ENCODE measurements at places on chromosomes 12 and 14.

DNA sequence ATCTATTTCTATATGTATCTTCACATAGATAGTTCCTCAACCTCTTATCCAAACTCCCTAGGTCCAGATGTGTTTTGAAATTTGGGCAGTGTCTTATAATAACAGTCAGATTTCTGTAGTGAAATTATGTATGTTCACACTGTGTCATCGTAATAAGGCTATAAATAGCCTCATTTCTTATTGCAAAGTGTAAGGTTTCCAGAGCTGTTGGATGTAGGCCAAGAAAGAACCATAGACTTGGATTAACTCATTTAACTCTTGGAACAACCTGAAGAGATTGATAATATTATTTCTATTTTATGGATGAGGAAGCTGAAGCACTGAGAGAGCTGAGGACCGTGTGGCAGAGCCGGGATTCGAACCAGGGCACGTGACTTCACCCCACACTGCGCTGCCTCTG, 49.0 kb upstream of the PIWIL1 start:
- DNase-seq, result no peak

DNA sequence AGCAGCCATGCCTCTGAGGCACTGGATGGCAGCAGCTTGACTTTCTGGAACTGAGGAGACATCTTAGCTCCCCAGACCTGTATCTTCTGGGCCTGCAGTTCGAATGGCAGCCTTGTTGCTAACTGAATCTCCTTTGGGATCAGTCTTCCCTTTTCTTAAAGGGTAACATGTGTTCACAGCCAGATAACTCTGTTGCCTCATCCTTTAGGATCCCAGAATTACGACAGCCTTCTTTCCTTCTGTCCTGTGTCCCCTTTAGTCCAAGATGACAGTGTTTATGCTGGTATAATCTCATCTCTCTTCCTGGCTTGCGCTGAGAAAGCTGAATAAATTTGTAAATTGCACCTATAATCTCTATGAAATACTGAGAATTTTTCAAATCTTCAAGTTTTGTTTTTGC, 9.1 kb upstream of the ERC1 start:
- no peak for DNase-seq

DNA sequence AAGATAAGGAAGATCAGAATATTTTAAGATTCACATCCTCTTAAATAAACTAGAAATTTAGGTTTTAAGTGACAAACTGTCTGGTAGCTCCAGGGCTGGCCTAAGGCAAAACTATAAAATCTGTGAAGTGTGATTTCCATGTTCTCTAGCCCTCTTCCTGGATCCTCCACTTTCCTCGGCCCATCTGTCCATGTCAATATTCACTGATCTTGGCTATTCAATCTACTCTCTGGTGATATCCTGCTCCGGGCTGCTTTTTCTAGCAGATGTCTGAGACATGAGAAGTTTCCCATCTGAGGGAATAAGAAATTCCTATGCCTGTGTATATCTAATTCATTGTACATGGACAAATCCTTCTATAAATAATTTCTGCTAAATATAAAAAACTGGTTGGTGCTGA, 500.4 kb downstream of the GALC start:
- no peak for DNase-seq

GRCh38 chr12:23169696-23170013, 544.7 kb downstream of the ETNK1 start:
- DNase-seq, result no peak

- no peak for DNase-seq
These were observed 51.0 kb downstream of the EGLN3 start for GRCh38 chr14:33899723-33900341.

GRCh38 chr14:95478309-95478708, 38.1 kb downstream of the SYNE3 start:
- DNase-seq, result no peak

GRCh38 chr14:20848955-20849570, 42.1 kb upstream of the RNASE3 start:
- DNase-seq, result no peak

- peak; percentile 28 for DNase-seq
These were observed 9.1 kb upstream of the LDHB start for GRCh38 chr12:21666722-21667121.

DNA sequence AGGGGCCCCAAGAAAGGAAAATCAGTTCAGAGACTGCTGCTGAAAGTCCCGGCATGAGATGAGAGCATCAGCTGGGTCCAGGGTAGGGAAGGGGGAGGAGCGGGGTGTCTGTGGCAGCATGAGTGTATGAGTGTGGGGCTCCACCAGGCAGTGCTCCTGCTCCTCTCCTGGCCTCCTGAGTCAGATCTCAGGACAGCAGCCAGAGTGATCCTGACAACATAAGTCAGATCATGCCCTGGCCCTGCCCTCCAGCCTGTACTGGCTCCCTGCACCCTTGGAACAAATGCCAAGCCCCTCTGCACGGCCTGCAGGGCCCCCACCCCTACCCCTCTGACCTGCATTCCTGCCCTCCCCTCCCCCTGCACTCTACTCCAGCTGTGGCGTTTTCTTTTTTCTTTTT, 24.2 kb upstream of the LRP1-AS start:
- DNase-seq, result no peak

DNA sequence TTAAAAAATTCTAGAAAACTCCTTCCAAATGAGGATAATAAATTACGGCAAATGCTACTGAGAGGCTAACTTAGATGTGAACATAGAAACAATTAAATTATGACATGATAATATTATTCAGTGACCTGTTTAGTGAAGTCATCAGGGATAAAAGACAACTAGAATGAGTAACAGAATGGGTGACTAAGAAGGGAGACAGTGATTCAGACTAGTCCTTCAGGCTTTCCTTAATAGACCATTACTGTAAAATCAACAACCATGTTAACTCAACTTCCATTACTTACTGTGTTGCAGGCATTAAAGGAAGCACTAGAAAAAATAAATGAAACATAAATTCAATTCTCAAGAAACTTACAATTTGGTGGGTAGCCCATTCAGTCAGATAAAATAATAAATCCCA, 543.9 kb upstream of the LRFN5 start:
- DNase-seq, result no peak

DNA sequence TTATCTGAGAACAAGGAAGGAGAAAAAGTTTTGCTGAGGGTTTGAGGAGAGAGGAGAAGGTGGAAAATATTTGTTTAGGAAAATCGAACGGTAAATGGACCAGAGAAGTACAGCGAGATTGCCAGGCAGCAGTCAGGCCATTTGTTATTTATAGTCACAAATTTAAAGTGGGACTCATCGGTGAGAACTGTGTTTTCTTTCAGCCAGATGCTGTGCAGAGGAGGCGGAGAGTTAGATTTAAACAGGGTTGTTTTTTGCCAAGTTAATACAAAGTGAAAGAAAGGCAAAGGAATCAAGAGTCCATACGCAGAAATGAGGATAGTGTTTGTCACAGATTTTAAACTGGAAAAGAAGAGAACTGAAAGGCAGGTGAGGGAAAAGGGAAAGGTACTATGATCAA, 200.6 kb upstream of the CNOT2 start:
- DNase-seq, result no peak

DNA sequence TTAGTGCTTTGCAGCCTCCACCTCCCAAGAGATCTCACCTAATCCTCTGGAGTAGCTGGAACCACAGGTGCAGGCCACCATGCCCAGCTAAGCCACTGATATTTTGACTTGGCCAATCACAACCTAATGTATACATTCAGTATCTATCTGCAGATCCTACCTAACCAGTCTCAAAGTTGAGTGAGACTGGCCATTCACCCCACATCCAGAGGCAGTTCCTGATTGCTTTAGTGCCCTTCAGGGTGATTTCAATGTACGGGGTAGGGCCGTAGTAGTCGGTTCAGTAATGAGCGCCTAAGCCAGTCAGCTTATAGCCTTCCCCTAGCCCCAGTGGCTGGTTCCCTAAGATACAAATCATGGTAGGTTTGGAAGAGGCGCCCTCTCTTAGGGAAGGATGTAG, 27.4 kb upstream of the FBXO34 start:
- DNase-seq, result no peak

Measured in NCI-H748 treated with DMSO at 0.1 percent for 48 hours (cell line).